ENCODE measurements at places on chromosomes 3 and 15.

- peak; percentile 85 for DNase-seq
Observed at GRCh38 chr15:43516801-43517353, 531 bp upstream of the MAP1A start.

- DNase-seq = peak; percentile 57
Observed at GRCh38 chr15:89926158-89926557, 13.4 kb upstream of the ARPIN start.

GRCh38 chr3:100024520-100025303, 89.6 kb downstream of the FILIP1L start:
- DNase-seq = peak; percentile 67

GRCh38 chr15:92304223-92304975, 89.3 kb upstream of the ST8SIA2 start:
- no peak for DNase-seq

DNA sequence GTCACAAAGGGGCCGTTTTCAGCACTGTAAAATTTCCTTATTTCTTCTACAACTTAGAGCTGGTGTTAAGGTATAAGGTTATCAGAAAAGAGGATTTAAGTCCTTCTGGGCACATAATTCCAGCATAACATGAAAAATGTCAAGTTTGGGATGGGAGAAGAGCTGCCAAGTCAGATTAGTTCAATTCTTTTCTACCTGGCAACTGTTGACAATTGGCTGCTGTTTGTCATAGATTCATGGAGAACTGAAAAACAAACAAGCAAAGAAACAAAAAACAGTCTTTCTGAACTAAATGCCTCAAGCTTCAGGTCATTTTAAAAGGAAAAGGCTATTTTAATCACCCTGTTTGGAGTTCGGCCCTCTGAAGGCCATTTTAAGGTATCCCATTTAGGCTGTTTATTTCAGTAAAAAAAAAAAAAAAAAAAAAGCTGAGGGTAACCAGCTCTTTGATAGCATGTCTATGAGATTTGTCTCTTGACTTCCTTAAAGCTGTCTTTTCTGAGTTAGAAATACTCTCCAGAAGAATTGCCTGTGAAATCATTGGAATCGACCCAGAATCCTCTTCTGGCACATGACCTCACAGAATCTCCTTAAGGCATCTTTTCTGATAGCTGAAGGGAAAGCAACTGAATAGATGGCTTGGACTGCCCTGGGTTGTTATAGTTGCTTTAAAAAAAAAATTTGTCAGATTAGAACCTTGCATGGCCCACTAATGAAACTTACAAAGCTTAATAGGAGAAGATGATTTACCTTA, 173.3 kb downstream of the SEMA6D start:
- DNase-seq = no peak

Measured in EH (cell line).